ENCODE measurements at places on chromosomes 4 and X.

- DNase-seq = no peak
Measured at GRCh38 chr4:172390331-172390730, 577.1 kb downstream of the GALNTL6 start.

DNA sequence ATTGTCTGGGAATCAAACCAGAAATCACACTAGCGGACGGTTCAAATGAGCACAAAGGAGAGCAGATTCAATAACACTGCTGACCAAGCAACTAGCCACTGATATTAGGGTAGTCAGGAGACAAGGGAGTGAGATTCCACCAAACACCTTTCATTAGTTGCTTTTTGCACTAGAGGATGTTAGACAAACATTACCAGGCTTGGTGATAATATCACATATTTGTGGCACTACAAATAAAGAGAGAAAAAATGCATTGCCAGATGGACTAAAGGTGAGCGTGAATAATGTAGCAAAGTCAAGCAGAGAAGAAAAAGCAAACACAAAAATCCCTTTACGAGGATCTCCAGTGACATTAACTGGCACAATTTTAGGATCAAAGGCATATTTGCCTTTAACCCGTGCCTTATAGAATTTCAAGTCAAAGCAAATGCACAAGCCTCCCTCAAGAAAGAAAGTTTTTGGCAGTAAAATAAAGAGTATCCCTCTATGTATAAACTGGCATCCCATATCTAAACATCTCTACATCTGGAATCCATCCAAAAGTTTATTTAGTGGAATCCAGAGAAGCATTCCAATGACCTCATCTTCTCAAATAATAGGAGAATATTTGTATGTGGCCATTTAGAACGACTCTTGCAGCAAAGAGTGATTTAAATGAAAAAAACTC, 290.9 kb downstream of the KCTD8 start:
- DNase-seq = no peak

- no peak for DNase-seq
Measured at GRCh38 chr4:104641418-104641817, 146.7 kb upstream of the CXXC4 start.

- DNase-seq = no peak
Measured at GRCh38 chrX:39750848-39751247, 346.9 kb downstream of the BCOR start.

- DNase-seq = no peak
Measured at GRCh38 chr4:61248705-61249104, 48.6 kb downstream of the ADGRL3 start.

DNA sequence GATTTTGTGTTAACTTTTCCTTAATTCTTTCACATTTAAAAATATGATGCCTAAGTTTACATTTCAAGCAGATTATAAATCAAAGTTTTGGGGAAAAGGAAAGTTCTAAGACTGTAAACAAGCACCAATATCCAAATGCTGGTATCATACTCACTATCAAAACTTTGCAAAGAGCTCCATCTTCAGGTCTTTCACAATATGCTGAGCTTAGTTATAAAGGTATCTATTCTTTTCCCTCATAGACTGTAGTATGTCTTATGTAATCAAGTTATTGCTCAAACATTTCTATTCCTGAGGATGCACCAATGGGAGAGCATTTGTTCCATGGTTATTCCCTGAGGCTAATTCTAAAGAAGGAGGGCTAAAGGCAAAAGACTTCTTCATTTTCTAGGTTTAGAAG, 207.9 kb upstream of the FAM241A start:
- DNase-seq = peak; percentile 25

- DNase-seq = no peak
Measured at GRCh38 chrX:43835559-43835958, 46.7 kb downstream of the MAOB start.

- peak; percentile 42 for DNase-seq
Measured at GRCh38 chrX:144849141-144849540, 398.2 kb upstream of the SPANXN1 start.

DNA sequence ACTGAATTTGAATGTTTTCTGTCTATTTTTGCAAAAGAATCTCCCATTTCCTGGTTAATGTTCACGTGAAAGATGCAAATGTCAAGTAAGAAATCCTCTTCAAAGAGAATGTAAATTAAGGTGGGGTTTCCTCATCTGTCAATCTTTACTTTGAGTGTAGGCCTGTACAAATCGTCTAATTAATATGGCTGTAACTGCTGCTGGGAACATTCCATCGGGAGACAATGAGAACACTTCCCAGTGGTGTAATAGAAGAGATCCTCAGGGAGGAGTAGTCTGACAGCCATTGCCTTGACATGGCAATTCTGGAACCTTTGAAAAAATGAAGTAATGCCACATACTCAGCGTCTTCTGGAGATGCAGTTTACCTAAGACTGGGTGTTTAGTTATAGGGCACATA, 3.7 kb downstream of the EREG start:
- no peak for DNase-seq

DNA sequence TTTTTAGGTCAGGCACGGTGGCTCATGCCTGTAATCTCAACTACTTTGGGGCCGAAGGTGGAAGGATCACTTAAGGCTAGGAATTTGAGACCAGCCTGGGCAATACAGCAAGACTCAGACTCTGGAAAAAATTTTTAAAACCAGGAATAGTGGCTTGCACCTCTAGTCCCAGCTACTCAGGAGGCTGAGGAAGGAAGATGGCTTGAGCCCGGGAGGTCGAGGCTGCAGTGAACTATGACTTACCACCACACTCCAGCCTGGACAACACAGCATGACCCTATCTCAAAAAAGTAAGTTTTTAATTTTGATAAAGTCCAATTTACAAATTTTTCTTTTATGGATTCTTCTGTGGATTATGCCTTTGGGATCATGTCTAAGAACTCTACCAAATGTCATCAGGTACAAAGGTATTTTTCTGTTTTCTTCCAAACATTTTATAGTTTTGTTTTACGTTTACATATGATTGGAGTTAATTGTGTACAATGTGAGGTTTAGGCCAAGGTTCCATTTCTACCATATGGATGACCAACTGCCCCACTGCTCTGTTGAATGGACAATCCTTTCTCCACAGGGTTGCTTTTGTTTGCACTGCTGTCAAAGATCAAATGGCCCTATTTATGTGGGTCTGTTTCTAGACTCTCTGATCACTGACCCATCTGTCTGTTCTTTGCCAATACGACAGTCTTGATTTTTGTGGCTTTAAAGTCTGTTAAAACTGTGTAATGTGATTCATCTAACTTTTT, 48.2 kb downstream of the CPLX1 start:
- no peak for DNase-seq

- DNase-seq = no peak
Measured at GRCh38 chr4:38067499-38067898, 107.3 kb downstream of the PTTG2 start.

DNA sequence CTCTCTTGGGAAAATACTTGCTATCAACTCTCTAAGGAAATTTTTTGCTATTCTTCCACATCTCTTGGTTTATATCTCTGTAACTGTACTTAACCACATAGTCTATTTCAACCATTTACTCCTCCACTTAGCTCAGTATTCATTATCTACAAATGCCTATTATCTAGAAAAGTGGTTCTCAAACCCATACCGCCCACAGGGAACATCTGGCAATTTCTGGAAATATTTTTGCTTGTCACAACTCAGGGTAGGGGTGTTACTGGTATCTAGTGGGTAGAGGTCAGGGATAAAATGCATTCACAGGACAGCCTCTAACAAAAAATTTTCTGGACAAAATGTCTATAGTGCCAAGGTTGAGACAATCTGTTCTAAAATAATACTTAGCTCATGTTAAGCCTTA, 14.4 kb downstream of the ATRX start:
- DNase-seq = no peak

DNA sequence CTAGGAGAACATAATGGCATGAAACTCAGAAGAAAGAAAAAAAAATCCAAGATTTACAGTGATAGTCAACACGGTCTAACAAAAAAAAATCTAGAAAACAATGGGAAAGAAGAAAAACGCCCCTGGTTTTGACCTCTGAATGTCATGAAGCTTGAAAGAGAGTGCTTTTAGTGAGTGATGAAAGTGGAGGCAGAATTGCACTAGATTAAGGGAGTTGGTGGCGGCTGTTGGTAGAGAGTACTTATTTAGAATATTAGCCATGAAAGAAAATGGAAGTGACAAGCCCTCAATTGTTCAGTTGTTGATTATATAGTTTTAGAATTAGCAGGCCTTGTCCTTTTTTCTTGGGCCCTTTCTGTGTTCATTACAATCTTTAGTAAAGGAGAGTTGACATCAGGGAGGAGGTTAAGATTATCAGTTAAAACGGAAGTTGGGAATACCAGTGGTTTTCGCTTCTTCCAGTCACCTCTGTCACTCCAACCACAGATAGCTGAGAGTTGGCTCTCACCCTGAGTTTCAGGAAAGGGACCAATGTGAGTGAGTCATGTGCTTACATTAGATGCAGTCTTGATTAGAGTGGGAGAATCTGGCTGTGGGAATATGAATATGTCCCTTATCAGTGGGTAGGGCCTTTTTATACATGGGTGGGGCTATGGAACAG, 29.7 kb downstream of the EREG start:
- DNase-seq = no peak

DNA sequence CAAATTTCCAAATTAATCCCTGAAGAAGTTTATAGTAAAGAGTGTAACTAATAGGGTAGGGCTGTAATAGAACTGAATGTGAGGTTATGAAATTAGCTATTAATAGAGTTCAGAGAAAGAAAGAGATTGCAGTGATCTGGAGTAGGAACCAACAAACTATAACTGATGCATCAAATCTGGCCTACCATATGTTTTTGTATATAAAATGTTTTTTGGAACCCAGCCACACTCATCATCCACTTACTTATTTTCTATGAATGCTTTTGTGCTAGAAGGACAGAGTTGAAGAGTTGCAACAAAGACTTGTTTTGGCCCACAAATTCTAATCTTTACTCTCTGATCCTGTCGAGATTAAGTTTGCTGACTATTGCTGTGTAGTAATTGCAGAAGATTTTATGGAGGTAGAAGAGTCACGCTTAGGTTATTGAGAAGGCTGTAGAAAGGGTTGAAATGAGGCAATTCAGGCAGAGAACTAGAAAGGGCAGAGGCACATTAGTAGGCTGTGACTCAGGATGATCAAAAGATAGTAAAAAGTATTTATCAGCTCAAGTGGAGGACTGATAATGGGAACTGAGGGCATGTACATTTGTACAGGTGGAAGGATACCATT, 298.7 kb upstream of the EMCN start:
- no peak for DNase-seq

DNA sequence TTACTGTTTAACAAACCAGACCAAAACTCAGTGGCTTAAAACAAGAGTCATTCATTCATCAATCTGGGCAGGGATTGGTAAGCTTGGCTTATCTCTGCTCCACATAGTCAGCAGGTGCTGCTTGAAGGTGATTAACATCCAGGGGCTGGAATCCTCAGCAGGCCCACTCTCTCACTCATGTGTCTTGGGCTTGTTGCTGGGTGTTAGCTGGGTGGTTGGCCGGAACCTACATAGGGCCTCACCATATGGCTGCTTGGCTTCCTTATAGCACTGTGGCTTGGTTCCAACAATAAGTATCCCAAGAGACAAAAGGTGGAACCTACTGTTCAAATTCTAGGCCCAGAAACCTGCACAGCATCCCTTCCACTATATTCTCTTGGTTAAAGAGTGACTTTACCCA, 125.0 kb downstream of the RASGEF1B start:
- no peak for DNase-seq

GRCh38 chr4:3316146-3316545, 23.3 kb downstream of the RGS12 start:
- no peak for DNase-seq

DNA sequence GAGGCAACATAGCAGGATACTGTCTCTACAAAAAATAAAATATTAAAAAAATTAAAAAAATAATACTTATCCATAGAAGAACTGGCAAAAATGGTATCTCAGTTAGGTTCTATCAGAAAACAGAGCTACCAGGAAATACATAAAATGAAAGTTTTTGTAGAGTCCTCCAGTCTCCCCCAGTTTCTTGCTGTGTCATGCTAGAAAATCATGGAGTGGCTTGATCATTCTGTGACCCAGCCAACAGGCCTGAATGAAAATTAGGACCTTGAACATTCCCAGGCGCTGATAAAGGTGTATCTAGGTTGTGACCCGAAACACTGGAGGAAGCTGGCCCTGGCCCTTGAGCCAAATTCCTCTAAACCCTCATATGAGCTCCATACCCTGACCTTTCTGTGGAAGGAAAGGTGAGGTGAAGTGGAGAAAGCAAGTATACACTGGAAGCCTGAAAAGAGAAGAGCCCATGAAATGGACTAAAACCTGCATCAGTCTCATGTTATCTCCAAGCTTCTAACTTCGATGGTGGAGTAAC, 652 bp downstream of the SMIM9 start:
- no peak for DNase-seq

DNA sequence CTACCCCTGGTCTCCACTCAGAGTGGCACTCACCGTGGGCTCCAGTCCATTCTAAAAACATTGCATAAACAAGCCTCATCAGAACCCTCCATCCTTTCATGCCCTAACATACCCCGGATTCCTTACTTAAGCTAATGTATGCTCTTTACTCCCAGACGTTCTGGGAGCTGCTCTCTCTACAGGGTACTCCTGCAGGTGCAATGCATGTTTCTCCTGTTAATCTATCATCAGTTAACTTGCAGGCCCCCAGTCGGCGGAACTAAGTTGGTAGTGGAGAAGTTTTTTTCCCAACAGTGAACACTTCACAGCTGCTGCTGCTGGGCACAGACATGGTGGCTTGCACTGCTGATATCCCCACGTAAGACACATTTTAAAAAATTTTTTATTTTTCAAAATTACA, 161.6 kb upstream of the FAT1 start:
- no peak for DNase-seq

DNA sequence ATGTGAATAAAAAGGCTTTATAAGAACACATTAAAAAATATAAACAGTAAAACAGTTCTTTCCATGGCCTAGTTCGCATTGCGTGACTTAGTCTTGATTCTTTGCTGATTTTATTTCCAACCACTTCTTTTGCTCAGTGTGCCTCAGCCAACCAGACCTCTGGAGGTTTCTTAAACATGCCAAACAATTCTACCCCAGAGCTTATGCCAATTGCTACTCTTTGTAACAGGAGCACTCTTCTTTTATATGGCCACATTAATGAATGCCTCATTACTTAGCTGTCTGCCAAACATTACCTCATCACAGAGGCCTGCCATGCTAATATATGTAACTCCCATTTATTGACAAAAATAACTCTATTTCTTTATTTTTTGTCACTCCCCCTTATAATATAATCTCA, 202.3 kb downstream of the NDST4 start:
- no peak for DNase-seq

- DNase-seq = no peak
Measured at GRCh38 chr4:92235731-92236130, 68.0 kb upstream of the GRID2 start.
